Activated CD8-positive, alpha-beta memory T cell treated with anti-CD3 and anti-CD28 coated beads for 1 hour (primary cell): ENCODE measurements at places on chromosomes 6 and 20.

DNA sequence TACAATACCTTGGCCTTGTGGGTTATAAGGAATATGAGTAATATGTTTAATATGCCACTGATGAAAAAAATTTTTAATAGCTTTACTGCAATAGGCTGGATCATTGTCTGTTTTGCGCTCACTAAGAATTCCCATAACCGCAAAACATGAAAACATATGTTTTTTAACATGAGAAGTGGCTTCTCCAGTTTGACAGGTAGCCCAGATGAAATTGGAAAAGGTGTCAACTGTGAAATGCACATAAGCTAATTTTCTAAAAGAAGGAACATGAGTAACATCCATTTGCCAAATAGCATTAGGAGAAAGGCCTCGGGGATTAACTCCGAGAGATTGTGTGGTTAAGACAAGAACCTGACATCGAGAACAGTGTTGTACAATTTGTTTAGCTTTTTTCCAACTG is 4.9 kb downstream of the GLYATL3 start:
- DNase-seq, result no peak

DNA sequence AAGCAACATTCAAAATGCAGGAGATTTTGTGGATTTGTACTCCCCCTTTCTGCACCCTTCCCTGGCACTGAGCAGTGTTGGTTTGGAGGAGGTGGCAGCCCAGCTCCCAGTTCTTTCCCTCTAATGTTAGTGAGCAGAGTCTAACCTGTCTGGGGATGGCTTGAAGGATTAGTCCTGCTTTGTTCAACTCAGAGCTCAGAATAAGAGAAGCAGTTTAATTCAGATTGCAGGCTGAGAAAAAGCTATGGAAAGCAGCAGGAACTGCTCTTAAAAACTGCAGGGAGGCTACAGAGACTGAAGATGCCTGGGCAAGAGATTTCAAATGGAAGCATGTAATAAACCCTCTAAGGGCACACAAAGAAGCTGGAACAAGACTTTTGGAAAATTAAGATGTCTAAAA is 223.4 kb upstream of the GGTLC1 start:
- no peak for DNase-seq

- DNase-seq, result no peak
Measured at GRCh38 chr6:21942897-21943296, 349.3 kb downstream of the SOX4 start.

DNA sequence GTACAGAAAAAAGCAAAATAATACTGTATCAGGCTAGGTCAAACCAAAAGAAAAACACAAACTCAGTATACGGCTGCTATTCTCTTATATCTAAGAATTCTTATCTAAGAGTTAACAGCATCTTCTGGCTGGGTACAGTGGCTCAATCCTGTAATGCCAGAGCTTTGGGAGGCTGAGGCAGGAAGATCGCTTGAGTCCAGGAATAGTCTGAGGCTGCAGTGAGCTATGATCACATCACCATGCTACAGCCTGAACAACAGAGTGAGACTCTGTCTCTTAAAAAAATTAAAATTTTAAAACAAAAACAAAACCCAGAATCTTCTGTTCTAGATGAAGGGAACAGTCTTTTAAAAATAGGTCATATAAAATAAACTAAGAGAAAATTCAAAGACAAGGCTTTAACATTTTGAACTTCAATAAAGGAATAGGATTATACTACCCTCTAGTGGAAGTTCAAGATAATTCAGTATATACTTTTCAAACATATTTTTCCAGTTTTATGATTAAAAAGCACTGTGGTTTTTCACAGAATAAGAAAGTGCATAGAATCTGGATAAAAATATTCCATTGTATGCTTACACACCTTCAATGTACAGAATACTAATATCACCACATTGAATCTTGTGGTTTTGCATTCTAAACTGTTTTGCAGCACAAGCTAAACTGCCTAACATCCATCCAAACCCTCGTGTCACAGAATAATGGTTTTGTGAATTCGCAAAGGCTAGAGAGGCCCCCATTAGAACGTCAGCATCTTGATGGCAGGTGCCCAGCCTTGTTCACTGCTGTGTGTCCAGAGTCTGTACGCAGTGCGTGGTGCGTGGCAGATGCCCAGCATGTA is 39.3 kb downstream of the DTNBP1 start:
- DNase-seq, result no peak

GRCh38 chr6:10401632-10402223 is 13.1 kb downstream of the TFAP2A start:
- DNase-seq, result no peak

DNA sequence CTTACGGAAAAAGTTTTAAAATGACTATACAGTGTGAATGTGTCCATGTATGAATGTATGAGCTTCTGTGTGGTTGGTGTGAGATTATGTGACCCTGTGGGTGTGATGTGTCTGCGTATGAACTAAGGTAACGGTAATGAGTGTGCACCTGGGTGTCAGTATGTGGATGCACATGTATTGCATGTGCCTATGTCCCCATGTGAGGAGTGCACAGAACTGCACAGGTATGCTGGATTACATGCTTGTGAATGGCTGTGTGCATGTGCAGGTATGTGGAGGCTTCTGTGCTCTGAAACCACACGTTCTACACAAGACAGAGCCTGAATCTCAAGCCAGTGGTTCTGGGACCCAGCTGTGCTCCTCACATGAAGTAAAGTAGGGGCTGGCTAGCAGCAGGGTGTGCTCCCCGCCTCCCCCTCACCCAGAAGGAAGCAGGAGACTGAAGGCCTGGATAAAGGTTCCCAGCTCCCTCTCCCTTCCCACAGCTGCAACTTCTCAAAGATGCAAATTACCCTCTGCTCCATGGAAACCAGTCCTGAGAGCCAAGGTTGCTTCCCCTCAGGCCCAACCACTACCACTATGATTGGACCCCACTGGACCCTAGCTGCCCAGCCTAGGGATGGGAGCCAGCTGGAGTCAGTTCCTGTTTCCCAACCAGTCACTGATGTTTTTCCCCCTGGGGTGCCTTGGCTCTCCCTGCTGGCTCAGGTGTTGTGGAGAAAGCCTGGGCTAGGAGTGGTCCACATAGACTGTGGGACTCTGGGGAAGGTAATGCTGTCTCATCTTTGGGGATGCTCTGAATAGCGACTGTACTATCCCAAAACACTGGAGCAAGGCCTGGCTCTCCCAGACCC is 24.8 kb upstream of the SPDEF start:
- no peak for DNase-seq

GRCh38 chr6:2103765-2104523 is 141.5 kb downstream of the GMDS start:
- no peak for DNase-seq

DNA sequence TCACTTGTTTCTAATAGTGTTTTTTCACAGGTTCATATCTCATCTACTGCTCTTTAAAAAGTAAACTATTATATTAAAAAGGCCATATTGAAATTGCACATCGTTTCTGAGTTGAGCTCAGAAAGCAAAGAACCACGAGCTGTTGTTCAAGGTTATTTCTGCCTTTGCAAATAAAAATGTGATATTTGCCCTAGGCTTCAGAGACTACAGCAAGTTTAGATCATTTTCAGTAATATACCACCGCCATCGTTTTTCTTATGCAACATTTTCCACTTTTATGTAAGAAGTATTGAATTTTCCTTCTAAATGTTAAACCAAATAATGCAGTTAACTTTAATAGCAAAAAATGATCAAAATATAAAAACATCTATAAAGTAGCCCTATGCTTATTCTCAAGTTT is 71.1 kb downstream of the DST start:
- no peak for DNase-seq

GRCh38 chr20:16003310-16003709 is 569.9 kb downstream of the KIF16B start:
- no peak for DNase-seq

- no peak for DNase-seq
Measured at GRCh38 chr6:90286884-90287488, 9.7 kb downstream of the BACH2 start.

DNA sequence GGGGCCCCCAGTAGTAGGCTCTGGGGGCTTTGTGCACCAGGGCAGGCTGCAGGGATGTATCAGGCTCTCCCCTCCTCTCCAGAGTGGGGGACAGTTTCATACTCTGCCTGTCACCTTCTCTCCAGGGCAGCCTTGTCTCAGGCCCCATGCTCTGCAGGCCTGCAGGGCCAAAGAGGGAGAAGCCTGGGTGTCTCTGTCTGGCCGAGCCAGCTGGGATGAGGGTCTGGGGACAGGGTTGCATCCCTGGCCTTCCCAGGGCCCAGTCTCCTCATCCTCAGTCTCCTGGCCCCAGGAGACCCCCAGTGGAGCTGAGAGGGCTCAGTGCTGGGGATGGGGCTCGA is 14.8 kb upstream of the IP6K3 start:
- DNase-seq, result no peak

GRCh38 chr6:158772851-158773371 is 46.3 kb downstream of the EZR start:
- DNase-seq, result no peak

DNA sequence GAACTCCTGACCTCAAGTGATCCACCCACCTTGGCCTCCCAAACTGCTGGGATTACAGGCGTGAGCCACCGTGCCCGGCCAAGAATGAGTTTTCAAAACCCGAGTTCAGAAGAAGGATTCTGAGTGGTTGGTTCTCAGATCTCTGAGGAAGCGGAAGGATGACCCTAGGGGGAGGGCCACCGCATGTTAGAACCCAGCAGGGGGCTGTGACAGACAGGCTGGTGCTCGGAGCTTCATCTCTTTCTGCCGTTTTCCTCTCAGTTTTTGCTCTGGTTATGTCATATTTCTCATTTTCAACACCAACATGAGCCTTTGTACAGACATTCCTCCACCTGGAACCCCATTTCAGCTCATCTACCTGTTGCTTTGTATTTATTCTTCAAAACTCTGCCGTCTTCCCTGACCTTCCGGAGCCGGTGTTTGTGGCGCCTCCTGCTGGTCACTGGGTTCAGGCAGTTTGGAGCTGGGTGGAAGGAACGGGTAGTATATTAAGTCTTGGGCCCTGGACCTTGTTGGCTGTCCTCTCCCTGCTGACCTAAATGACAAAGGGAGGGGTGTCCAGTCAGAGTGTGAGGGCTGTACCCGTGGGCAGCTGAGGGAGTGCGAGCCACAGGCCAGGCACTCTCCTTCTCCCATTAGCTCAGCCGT is at the start of gene DEFB123:
DEFB123 (plus strand) TSS at position 621 of the 648 bp plus-strand sequence. CDS start 67 bp downstream, outside the sequence.
- no peak for DNase-seq

DNA sequence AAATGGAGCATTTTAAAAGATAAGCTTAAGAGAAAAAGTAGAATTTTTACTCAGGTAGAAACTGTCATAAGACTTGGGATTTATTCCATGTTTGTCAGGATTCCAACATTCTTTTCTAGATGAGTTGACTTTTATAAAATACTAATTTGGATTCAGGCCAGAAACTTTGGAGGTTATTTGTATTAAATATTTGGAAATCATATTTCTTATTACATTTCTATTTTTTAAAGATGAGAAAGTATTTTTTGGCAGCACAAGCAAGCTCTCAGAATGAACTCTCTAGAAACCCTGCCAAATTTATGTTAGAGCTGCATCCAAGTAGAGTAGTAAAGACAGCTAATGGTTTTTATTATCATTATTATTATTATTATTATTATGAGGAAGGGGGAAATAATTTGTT is 1014.9 kb upstream of the GJE1 start:
- no peak for DNase-seq

- DNase-seq, result no peak
Measured at GRCh38 chr6:135002229-135002844, 52.3 kb downstream of the HBS1L start.

- DNase-seq, result no peak
Measured at GRCh38 chr6:17276766-17277165, 4.4 kb upstream of the RBM24 start.

- DNase-seq, result no peak
Measured at GRCh38 chr20:37837924-37838323, 65.0 kb upstream of the VSTM2L start.

DNA sequence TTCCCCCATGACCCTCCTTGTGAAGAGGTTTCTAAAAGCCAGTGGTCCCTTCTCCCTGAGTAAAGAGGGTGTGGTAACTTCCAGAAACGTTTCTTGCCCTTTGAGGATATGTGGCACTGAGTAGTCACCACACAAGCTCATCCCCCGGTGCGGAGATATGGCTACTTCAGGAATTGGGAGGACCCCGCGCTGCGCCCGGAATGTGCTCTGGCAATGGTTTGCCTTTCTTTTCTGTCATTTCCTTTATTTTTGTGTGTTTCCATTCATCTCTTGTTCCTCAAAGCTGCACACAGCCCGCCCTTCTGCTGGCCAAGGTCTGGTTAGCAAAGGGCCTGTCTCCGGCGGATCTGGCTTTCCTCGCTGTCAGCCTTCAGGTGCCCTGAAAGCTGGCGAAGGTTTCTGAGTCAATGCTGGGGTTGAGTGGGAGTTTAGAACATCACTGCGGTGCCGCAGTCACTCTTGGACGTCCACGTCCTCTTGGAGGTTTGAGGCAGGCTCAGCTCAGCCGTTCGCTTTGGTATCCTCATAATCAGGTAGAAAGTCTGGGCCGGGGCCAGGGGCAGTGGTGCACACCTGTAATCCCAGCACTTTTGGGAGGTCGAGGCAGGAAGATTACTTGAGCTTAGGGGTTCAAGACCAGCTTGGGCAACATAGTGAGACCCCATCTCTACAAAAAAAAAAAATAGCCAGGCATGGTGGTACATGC is 67.2 kb downstream of the TCP11 start:
- DNase-seq, result no peak

DNA sequence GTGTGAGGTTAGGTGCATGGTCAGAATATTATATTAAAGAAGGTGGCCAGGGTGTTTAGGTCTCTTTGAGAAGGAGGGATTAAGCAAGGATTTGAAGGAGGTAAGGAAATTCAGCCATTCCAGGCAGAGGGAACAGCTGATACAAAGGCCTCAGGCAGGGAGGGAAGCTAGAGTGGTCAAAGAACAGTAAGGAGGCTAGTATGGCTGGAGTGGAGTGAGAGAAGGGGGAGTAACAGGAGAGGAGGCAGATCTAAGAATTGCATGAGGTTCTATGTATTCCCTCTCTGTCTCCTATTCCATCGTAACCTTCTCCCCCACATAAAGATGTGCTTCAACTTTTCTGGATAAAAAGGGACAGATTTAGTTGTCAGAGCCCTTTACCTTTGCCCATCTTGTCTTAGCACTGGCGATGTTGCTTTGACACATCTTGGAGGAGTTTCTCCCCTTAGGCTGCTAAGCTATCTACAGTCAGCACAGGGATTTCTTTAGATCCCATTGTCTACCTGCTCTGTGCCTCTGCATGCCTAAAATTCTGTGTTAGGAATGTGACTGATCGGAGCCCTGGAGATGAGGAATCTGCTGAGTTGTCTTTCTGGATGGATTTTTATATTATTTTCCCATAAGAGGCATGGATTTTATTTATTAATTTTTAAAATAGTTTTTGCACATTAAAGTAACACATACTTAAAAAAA is 59.9 kb downstream of the KLHL31 start:
- DNase-seq, result no peak

DNA sequence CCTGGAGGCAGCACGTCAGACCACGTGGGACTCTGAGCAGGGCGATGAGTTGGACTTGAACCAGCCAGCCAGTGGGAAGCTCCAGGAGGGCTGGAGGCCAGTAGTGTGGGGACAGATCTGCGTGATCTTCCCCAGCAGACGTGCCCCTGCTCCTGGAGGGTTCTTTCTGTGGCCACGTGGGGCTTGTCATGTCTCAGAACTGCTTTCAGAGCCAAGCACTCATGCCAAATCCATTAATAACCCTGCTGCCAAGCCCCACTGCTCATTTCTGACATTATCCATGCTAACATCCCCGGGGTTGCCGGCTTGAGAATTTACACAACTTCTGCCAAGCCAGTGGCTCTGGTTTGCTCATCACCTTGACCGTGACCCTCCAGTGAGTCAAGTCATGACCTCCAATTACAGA is 38.3 kb downstream of the SIRPA start:
- no peak for DNase-seq
